ENCODE measurements at places on chromosomes 2 and 18.

DNA sequence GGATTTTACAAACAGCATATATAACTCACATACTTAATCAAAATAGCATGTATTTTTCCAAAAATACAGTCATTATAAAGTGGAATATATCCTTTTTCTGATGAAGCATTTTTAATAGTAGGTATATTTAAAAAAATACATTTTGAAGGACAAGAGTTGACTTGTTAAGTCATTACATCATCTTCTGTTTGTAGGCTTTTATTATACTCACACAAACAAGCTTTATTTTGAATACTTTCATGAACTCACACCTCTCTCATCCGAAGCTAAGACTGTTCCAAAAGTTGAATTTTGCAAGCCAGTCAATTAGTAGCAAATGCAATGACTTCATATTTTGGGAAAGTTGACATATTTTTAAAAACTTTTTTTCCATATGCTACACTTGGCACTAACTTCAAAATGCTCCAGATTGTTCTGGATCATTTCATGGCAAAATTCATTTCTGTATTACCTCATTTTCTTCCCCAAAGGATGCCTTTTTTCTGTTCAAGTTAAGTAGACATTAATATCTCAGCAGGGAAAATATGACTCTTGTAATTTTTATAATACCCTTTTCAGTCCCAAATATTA, 68.5 kb upstream of the WDR75 start:
- DNase-seq: no peak

- no peak for DNase-seq
Observed at GRCh38 chr2:175123254-175123653, 44.7 kb downstream of the ATF2 start.

DNA sequence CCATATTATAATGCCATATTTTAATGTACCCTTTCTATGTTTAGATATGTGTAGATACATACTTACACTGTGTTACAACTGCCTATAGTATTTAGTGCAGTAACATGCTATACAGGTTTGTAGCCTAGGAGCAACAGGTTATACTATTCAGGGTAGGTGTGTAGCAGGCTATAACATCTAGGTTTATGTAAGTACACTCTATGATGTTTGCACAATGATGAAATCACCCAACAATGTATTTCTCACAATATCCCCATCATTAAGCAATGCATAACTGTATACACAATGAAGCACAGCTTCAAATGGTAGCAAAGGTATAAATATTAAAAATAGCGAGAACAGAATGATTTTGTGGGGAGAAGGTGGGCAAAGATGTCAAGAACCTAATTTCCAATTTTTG, 117.8 kb downstream of the DYM start:
- no peak for DNase-seq

DNA sequence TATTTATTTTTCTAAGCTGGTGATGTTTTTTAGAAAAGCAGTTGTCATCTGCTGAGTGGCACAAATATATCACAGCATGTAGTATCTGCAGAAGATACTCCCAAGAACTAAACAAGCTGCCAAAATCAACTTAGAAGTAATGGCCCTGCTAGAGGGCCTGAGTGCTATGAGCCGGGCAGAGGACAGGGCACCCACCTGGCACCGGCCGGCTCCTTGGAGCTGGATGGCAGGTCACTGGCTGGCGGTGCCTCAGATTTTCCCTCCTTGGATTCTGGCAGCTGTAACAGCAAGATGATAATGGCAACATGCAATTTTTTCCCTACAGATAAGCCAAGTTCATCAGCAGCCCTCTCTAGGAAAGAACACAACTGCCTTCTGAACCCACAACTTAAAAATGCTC, 79.7 kb downstream of the EMILIN2 start:
- DNase-seq: no peak

- DNase-seq: no peak
Observed at GRCh38 chr2:63673865-63674533, 85.2 kb downstream of the MDH1 start.

DNA sequence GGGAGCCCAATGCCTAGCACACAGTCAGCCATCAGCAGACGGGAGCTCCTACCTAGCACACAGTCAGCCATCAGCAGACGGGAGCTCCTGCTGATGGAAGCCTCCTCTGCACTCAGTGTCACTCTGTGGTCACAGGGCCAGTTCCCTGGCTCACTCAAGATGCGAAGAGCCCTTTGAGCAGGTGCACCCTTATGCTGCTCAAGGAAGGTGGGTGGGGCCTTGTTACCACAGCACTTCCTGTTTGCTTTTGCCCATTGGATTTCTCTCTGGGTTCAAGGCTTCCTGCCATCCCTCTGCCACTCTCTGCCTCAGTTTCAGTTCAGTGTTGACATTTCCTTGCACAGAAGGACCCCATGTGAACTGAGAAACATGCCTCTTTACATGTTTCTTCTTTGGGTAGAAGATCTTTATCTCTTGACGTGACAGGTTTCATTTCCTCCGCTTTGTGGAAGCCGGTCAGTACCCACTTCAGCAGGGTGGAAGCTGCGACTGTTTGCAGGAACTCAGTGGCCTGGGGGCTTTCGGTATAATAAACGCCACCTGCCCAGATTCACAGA, 11.6 kb downstream of the TRIB2 start:
- no peak for DNase-seq

GRCh38 chr18:55092166-55092565, 132.9 kb upstream of the CCDC68 start:
- no peak for DNase-seq

GRCh38 chr18:61741881-61742454, 150.8 kb downstream of the RNF152 start:
- DNase-seq: no peak

DNA sequence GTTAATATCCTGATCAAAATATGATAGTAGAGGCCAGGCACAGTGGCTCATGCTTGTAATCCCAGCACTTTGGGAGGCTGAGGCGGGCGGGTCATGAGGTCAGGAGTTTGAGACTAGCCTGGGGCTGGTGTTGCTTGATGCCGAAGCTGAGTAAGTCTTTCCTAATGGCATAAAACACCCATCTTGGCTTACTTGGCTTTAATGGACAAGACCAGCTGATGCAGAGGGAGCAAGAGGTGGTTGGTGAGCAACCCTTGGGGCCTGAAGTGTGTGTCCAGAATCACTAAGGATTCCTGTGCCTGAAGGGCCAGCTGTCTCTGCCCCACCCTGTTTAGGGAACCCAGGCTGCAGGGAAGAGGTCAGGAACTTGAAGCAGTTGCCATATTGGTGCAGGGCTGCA, 217.2 kb downstream of the ARL4C start:
- DNase-seq: no peak

DNA sequence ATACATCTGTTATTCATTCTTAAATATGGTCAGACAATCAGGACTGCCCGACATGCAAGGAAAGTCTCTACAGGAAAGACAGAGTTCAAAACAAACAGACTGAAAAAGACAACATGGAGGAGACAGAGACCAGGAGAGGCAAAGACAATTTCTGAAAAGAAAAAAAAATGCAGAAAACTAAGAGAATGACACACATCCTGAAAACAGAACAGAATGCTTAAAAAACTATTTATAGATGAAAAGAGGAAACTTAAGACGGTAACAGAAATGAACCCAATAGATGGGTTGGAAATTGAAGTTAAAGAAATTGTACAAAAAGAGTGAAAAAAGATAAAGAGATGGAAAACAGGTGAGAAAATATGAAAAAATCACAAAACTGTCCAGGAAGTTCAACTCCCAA, 95.7 kb downstream of the BCL2 start:
- no peak for DNase-seq

DNA sequence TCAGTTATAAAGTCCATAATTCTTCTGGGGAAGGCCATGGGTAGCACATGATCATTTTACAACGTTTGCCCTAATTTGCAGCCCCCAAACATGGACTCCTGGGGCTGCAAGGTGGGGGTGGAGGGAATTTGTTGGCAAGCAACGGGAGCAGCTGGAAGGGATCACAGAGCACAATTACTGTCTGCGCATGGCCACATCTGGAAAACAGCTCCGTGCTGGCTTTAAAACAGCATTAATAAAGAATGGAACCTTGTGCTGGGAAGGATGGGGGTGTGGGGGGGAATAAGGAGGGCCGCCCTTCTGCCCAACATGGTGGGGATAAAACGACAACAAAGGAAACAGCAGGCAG, 60.9 kb upstream of the SLC14A2 start:
- peak; percentile 69 for DNase-seq

GRCh38 chr2:25421820-25422411, 80.2 kb upstream of the DNMT3A start:
- no peak for DNase-seq

- no peak for DNase-seq
Observed at GRCh38 chr2:46796843-46797625, 118.6 kb downstream of the MCFD2 start.

- DNase-seq: no peak
Observed at GRCh38 chr2:175396696-175397095, 215.2 kb upstream of the ATP5MC3 start.

DNA sequence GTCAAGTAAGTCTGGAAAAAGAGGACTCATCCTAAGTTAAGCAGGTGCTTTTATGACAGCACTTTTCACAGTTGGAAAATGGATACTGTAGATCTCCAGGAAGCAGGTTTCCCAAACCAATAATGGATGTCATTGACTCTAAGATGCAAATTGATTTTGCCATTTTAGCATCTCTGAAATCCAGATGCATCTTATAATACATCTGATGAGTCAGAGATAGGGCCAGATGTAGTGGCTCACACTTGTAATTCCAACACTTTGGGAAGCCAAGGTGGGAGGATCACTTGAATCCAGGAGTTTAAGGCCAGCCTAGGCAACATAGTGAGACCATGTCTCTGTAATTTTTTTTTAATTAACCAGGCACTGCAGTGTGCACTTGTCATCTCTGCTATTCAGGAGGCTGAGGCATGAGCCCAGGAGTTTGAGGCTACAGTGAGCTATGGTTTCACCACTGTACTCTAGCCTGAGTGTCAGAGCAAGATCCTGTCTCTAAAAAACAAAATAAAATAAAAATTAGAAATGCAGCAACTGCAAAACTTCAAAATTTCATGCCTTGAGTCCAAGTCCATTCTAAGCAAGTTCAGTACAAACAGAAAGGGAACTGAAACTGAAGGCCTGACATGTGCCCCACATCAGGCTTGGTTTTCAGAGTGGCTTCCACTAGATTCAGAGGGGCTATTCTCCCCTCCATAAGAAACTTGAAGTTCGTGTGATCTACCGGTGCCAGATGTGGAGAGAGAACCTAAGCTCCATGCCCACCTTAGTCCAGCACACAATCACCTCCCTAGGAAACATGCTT, 267.8 kb upstream of the NCKAP5 start:
- DNase-seq: no peak

DNA sequence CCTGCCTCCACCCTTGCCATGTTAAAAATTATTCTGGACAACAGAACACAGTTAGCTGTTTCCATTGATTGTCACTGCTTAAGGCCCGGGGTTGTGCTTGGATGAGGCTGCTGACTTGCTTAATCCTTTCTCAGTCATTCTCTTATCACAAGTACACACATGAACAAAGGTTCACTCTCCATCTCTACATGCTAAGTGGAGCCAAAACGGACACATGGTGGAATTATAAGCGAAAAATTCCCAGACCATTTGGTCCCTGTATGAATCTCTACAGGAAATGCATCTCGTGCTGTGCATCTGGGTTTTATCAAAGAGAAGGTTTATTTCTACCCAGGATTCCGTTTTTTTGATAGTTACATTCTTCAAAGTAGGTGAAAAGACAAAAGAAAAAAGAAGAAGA, 177.5 kb upstream of the ETAA1 start:
- no peak for DNase-seq

DNA sequence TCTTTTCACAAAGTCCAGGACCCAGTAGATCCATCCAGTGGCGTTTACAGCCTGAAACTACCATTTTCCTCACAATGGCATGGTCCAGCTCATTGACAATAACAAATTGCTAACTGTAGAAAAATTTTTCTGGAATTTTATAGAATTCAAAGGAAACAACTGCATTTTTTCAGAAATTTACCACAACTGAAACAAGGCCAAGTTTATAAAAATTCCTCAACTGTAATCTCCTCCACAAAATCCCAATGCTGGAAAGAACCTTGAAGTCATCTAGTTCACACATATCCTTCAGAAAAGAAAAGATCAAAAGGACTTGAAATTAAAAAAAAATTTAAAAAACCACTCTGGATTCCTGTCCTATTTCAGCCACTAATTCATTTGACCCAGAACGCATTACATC, 226.0 kb upstream of the CTAGE1 start:
- no peak for DNase-seq

DNA sequence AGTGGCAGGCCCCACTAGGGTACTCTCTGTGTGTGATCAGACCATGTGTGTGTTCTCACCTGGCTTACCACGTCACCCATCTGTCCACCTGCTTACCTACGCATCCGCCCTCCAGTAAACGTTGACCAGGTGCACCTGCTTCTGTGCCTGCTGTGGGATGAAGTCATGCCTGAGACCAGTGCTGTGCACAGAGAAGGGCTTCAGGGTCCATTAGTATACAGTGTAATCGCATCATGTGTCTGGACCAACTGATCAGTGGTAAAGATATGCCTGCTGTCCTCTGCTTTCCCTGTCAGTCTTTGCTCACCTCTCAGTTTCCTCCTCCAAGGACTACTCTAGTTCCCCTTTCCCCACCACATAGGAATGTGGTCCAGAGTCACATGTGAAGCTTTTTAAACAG, 109.3 kb downstream of the FHOD3 start:
- DNase-seq: no peak

DNA sequence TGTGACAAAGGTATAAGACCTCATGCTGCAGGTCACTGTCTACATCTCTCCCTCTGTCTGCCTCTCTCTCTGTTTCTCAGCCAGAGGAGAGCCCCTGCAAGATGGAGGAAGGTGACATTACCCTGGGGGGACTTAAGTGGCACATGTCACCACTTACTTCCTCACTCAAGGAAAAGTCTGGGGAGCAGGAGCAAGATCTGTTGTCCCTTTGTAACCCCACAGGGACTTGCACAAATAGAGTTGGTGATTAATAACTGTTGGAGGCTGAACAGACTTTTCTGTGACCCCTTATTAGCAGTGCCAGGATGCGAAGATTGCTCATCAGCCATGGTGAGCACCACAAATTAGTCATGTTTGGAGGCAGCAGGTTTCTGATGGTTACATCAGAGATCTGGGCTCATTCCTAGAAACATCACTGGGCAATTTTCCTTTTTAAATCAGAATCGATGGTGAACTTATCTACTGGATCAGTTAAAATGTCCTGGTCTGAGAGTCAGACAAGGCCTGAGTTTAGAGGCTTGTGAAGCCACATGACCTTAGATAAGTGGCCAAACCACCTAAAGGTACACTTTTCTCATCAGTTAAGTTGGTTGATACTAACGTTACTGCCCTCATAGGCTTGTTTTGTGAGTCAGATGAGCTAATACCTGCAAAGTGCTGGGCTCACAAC, 81.2 kb upstream of the LTBP1 start:
- no peak for DNase-seq

DNA sequence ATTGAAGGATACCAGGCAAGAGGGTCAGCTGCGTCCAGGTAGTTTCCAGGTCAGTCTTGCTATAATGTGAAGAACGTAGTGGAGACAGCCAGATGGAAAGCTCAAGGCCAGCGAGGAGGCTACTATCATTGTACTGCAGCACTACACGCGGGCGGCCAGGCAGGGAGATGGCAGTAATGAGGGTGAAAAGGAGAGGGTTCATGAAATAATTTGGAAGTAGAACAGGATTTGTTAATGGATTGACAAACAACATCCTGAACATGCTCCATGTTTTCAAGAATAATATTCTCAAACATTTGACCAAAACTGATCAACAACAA, 17.1 kb downstream of the SPIRE1 start:
- no peak for DNase-seq
